Cardiac fibroblast (primary cell): ENCODE measurements at places on chromosomes 7 and 10.
A peak's percentile ranks its signal among the peaks of the same experiment; 100 is the strongest.

- DNase-seq = no peak
Observed at GRCh38 chr7:101168412-101169049, 3.2 kb upstream of the VGF start.

DNA sequence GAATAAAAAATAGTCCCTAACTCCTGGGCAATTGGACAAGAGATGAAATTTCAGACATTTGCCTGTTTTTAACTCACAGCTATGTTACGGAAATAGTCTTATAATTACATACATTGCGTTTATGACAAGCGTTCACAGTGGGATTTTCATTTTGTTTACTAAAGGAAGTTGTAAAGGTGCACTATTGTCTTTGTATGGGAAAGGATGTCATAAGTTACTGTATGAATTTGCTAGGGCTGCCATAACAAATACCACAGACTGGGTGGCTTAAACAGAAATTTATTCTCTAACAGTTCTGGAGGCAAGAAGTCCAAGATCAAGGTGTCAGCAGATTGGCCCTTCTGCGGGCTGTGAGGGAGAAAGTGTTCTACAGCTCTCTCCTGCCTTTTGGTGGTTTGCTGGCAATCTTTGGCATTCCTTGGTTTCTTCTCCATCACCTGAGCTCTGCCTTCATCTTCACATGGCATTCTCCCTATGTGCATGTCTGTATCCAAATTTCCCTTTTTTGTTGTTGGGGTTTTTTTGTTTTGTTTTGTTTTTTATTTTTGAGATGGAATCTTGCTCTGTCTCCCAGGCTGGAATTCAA lies 5.6 kb downstream of the NFE2L3 start:
- DNase-seq = no peak

GRCh38 chr10:86819567-86819966 lies 63.1 kb downstream of the BMPR1A start:
- no peak for DNase-seq

DNA sequence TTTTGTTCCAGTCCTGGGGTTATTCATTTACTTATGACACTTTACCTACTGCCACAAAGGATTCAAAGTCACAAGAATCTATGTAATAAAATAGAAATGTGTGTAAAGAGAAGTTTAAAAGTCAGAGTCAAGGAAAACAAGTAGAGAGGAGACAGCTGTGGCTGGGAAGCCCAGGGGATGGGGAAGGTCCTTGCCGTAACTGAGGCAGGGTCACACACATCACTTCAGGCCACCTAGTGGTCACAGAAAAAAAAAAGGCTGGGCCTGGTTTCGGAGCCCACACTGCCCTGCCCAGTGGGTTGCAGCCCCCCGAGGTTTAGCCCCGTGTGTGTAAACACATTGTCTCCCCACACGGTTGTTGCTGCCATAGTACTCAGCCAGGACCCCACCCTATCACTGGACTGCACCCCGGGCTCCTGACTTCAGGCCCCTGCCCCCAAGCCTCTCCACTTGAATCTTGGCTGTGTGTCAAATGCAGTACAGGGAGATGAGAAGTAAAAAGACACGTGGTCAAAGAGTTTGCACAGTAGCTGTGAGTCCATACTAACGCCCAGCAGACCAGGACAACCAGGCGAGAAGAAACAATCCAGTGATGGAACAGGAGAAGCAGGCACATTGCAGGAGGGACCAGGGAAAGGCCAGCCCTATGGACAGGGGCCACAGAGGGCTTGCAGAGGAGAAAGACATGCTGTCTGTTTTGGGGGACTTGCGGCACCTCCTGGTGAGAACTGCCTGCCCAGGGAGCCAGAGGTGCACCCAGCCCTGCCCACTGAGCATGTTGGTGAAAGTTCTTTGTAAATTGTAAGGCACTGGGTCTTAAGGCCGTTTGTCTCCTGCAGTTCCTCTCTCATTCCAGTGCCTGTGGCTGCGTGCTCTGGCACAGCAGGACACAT lies 91.4 kb upstream of the MACROH2A2 start:
- DNase-seq = peak; percentile 17

GRCh38 chr10:120174491-120174890 lies 282.0 kb downstream of the SEC23IP start:
- DNase-seq = no peak

DNA sequence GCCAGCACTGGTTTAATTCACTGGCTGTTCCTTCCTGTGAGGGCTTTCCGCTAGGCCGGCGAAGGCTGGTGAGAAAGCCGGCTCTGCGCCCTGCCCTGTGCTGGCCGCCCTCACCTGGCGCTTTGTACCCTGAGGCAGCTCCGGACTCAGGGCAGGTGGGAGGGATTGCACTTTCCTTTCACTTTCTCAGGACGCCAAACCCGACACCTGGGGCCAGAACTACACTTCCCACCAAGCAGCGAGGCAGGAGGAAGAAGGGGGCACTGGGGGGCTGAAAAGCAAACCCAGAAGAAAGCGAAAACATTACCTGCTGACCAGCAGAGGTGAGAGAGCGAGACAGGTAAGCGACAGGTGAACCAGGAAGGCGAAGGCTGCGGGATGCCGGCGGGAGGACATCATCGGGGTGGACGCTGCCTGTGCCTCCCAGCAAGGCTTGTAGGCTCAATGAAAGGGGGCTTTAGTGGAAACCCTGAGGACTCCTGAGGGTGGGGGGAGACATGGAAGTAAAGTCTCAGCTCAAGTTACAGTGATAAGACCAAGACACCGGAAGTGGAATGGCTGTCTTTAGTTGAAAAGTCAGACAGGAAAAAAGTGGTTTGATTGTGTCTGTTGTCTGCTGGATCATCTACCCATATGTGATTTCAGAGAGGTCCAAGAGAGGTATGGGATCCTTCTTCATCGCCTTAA lies at the start of gene RAB19:
Gene RAB19 (plus strand): TSS at position 181 of the 687 bp plus-strand sequence. CDS start 3,589 bp downstream, outside the sequence.
- DNase-seq = no peak

GRCh38 chr7:91030680-91031380 lies 233.4 kb upstream of the FZD1 start:
- DNase-seq = no peak

DNA sequence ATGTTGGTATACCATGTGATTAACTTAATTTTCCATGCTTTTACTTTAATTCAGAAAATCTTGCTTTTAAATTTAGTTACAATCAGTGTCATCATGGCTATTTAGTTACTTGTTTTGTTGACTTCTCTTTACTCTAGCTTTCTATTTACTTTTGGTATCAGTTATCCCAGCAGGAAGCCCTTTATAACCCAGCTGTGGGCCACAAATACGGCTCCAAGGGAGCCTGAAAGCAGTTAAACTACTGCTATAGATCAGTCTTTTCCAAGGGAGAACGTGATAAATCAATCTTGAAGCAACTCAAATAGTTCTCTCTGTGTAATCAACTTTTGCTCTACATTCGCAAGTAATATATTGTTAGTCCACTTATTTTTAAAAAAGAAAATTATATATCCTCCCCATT lies 287.4 kb downstream of the CACNA2D1 start:
- DNase-seq = no peak

DNA sequence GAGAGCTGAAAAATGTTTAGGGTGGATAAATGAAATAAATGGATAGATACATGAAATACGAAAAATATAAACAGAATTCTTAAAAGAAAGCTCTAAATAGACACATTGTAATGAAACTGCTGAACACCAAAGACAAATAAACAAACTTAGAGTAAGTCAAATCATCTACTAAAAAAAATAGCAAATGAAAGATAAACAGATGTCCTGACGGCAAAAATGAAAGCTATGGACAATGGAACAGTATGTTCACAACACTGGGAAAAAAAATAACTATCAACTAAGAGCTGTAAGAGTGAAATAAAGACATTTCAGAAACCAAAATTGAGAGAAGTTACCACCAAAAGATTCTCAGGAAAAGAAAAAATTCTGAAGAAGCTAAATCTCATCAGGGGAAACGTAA lies 106.1 kb downstream of the SGMS1 start:
- DNase-seq = no peak

DNA sequence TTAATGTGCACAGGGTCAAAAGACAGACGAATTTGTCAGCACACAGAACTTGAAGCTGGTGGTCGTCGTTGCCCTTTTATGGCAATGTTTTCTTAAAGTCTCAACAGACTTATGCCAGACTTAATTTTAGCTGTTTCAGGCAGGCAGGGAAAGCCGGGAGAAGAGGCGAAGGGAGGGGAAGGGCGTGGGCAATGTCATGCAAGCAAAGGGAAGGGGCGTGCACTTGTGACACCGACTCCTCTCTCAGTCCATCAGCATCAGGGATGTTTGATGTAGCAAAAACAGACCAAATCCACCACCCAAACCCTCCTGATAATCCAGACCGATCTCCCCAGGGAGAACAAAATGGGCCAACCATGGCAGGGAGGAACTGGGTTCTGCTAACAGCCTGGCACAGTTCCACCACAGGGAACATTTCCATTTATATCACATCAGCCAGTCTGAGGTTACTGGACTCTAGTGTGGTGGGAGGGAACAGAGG lies 118.1 kb upstream of the RHEB start:
- peak; percentile 28 for DNase-seq

DNA sequence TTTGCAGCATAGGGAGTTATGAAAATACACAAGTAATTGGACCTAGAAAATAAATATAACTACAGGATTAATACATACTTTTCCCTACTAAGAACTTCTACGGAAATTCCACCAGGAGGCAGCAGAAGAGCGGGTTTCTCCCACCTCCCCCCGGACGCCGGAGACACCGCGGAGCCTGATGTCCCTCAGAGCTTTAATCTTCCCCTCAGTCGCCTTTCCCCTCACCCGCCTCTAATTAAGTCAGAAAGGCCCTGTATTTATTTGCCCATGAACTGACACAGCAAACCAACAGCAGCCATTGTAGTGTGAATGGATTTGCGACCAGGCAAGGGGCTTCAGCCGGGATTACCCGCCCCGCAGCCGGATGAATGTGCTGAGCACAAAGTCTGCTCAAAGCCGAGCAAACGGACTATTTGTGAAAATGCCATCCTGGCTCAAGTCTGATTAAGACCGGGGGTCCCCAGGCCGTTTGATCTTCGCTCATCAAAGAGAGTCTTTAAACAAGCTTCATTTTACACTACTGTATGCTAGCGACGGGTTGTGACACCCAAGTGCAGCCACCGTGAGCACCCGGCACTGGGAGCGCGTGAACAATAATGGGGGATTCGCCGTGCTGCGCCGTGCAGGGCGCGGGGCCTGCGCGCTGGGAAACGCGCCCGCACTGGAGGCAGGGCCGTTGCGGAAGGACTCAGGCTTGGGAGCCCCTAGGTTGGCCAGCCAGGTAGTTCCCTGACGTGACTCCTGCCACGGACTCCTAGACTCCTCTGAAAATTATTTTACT lies 5.6 kb upstream of the DKK1 start:
- DNase-seq = peak; percentile 91

DNA sequence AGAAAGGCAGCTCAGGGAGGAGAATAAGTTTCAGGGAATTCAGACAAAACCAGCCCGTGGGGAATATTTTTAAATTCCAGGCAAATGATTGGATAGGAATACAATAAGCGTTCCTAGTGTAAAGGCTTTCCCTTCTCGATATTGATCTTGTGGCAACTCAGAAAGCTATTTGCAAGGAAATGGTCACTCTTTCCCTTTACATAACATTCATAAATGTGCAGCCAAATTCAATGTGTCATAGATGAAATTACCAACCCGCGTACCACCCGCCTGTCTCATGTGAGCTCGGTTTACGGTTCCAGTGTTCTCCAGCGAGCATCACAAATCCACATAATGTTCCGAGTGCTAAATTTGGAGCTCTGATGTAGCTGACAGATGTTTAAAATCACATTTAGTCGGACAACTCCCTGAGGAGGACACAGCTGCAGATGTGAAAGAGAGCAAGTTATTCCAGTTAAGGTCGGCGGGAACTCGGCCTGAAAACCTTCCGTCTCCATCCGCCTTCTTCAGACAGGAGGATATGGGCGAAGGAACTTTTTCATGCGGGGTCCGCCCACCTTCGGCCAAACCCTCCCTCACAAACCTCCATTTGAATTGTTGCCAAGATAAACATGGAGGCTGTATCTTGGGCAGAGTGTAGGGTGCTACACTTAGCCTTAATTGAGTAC lies 327.0 kb downstream of the RNLS start:
- peak; percentile 83 for DNase-seq

DNA sequence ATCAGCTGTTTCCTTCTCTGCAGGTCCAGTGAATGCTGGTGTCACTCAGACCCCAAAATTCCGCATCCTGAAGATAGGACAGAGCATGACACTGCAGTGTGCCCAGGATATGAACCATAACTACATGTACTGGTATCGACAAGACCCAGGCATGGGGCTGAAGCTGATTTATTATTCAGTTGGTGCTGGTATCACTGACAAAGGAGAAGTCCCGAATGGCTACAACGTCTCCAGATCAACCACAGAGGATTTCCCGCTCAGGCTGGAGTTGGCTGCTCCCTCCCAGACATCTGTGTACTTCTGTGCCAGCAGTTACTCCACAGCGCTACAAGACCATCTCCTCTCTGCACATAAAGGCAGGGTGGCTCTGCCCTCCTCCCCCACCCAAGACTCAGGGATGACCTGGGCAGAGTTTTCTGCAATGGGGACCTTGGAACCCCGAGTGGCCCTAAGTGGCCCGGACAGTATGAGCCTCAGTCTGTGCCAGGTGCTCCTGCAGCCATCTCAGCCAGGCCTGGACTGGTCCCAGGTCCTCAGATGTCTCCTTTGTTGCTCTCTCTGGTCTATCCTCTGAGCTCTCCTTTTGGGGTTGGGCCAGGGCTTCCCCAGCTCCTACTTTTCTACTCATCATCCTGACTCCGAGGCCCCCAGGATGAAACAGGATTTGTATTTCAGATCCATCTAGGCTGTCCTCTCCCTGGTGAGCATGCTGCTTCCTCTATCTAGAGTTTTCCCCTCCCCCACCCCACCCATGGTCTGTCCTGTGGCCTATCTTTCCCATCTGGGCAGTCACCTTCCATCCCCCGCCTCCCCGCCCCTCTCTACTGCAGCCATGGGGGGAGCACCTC lies 212.1 kb upstream of the PRSS58 start:
- no peak for DNase-seq

DNA sequence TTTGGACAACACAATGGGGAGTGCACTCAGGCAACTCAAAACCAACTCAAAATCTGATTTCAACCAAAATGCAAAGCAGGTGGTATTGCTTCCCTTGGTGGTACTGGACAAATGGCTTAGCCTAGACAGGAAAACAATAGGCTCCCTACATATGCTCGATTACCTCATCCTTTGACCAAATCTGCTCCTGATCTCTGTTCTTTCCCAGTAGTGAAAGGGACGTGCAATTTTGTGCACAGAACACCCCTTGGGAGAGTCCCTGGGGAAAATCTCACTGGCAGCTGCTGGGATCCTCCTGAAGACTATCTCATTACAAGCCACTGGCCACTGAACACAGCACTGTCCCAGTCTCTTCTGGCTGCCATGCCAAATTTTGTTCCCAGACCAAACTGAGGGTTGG lies 149.2 kb upstream of the VSTM2A start:
- DNase-seq = no peak

DNA sequence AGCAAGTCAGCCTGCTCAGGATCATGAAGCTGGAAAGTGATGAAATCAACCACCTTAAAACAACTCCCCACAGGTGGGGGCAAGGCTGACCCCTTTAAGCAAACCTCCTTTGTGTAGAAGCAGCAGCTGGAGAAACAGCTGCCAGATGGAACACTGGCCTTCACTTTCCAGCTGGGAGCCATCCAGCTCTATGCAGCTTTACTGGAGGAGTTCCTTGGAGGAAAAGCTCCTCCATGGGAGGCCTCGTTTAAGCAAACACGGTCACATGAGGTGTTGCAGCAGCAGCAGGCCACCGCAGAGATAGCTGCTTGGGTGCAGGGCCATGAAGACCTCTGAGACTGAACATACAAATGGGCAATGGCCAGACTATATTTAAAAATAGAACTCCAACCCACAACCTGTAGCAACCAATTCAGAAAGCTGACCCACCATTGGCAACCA lies 13.0 kb upstream of the DLG5 start:
- DNase-seq = peak; percentile 93
